EL (cell line): ENCODE measurements at places on chromosomes 2 and 18.
A peak's percentile ranks its signal among the peaks of the same experiment; 100 is the strongest.

- DNase-seq: no peak
These were observed 160.0 kb downstream of the EIPR1 start for GRCh38 chr2:3217646-3218045.

GRCh38 chr2:162118166-162119031, 33.6 kb downstream of the GCG start:
- DNase-seq: peak; percentile 86

GRCh38 chr2:186558512-186559276, 31.2 kb upstream of the ITGAV start:
- no peak for DNase-seq

DNA sequence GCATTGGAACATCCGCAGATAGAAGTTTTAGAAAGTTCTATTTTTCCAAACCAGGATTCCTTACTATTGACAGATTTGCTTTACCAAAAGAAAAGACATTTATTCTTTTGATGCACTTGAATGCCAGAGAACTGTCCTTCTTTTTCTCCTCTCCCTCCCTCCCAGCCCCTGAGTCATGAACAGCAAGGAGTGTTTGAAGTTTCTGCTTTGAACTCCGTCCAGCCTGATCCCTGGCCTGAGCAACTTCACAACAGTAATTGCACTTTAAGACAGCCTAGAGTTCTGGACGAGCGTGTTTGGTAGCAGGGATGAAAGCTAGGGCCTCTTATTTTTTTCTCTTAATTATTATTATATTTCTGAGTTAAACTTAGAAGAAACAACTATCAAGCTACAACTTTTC, 33.6 kb downstream of the APCDD1 start:
- no peak for DNase-seq

GRCh38 chr2:195871326-195871725, 197.3 kb downstream of the DNAH7 start:
- DNase-seq: no peak

- DNase-seq: no peak
These were observed 89.6 kb downstream of the TCF7L1 start for GRCh38 chr2:85222792-85223191.

- no peak for DNase-seq
These were observed 50.9 kb downstream of the DCDC2C start for GRCh38 chr2:3754280-3754679.

DNA sequence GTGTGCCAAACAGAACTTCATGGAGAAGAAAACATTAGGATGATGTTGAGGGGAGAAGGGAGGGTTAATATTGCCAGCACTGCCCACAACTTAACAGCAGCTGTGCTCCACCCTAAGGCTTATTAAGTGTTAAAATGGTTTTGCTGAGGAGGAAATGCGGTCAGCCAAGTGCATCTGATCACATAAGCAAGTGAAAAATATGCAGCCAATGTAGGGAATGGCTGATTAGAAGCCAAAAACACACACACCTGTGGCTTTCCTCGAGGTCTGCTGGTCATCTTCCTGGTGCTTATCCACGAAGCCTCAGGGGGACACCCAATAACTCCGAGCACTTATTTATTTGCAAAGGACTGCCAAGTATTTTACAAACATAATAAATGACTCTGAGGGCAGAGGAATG, 66.3 kb upstream of the GPR45 start:
- DNase-seq: no peak

GRCh38 chr2:17757321-17757720, 3.4 kb downstream of the GEN1 start:
- DNase-seq: peak; percentile 65

DNA sequence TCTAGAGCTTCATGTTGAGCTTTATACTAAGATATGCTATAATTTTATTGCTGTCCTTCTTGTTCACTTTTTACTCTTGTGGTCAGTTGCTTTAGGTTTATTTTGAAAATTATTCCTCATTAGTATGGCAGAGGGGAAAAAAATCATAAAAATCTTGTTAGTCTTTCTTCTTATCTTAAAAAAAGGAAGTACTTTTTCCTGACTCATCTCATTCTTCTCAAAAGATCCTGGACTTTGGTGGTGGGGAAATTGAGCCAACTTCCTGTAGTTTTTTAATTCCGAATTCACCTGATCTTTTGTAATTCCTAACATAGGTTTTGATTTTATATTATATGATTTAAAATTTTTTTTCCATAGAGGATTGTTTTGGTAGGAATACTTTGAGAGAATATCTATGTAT, 3.8 kb downstream of the SLC4A1AP start:
- no peak for DNase-seq

DNA sequence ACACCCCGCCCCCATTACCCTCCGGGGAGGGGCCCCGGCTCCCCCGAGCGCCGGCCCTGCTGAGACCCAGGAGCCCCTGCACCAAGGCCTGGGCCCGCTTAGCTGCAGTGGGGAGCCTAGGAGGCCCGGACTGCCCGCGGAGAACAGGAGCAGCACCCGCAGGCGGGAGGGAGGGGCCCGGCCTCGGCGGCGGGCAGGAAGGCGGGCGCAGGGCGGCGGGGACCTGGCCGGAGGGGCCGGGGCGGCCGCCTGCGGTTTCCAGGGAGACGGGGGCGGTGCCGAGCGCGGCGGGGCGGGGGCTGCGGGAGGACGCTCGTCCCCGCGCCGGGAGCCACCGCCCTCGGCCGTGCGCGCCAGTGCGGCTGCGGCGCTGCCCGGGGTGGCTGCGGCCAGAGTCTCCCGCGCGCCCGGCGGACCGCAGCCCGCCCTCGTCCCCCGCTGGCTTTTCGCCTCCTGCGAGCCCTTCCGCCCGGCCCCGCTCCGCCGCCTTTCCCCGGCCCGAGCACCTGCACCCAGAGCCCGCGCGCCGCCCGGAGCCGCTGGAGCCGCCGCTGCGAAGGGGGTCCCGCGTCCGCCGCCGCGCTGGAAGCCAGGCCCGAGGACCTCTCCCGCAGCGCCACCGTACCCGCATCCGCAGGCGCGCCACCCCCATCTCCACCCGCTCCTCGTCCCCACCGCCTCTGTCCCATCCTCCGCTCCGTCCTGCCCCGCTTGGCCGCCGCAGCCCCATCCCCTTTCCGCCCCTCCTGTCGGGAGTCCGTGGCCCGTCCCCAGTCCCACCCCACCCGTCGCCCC, 17.2 kb downstream of the GPC1 start:
- peak; percentile 72 for DNase-seq

DNA sequence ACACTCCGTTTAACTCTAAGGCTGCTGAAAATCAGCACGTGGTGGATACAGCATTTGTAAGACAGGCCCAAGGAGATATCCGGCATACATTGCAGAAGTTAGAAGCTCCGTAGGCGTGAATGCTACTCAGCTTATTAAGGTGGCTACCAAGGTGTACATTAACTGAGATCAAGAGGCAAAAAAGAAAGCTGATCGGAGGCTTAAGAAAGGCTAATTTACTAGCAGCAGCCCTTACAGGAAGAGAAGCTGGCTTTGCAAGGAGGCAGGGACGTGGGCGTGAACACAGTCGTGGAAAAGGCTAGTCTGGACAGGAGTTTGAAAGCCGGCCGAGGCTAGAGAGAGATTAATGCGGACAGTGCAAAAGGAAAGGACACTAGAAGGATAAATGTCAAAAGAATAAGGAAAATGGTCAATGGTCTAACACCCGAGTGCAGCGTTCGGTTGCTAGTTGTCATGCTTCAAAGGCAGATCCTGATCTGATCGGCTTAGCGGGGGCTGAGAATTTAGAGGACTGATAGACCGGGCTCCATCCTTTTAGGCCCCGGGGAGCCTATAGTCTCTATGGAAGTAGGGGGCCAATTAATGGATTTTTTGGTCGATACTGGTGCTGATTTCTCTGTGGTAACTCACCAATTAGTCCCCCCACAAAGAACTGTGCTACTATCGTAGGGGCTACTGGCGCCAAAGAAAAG, 45.6 kb upstream of the SELENOI start:
- DNase-seq: peak; percentile 22

DNA sequence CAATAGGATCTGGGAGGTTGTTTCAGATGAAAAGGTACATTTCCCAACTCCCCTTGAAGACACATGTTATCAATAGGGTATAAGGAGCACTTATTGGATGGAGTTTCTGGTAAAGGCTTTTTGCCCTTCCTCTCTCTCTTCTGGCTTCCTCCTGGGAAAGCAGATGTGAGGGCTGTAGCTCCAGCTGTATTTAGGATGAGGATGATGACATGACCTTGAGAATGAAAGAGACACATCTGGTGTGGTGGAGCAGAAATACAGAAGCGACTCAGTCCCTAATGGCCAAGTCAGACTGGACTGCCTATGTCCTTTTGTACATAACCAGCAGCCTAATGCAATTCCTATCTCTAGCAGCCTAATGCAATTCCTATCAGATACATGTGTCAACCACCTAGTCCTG, 100.9 kb upstream of the NXPH2 start:
- no peak for DNase-seq

- peak; percentile 82 for DNase-seq
These were observed 75.1 kb downstream of the CTAGE1 start for GRCh38 chr18:22342625-22343024.

GRCh38 chr2:33589444-33589843, 9.7 kb downstream of the FAM98A start:
- DNase-seq: no peak

DNA sequence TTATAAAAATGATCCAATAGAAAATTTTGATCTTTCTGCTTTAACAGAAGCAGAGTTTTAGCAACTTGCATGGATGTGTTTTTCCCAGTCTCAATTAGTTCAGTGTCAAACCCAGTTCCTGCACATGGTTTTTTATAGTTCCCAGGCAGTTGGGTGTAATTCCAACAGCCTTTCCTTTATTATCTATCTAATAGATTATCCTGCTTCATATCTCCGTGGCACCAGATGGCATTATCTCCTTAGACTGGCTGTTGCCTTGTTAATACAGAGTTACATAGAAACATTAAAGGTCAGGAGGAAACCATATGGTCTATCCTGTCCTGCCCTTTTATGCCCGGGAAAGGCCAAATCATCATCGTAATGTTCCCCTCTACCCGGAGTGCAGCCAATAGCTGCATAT, 400.9 kb upstream of the SMIM21 start:
- DNase-seq: no peak

- peak; percentile 15 for DNase-seq
These were observed 13.2 kb downstream of the PIKFYVE start for GRCh38 chr2:208279236-208279635.

DNA sequence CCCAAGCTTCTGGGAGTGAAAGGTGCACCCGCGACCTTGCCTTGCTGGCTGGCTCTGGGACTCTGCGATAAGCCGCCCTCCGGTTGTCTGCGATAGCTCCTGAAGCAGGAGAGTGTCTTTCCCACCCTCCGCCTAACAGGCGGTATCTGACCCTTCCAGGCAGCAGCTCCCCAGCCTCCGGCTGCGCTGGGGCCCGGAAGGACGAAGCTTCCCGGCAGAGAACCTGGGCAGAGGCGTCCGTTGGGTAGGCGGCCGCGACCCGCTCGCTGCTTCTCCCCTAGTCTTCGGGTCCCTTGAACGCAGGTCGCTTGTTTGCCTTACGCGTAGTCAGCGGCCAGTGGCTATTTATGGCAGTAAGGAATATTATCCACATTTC, 446 bp upstream of the RHBDD1 start:
- no peak for DNase-seq

DNA sequence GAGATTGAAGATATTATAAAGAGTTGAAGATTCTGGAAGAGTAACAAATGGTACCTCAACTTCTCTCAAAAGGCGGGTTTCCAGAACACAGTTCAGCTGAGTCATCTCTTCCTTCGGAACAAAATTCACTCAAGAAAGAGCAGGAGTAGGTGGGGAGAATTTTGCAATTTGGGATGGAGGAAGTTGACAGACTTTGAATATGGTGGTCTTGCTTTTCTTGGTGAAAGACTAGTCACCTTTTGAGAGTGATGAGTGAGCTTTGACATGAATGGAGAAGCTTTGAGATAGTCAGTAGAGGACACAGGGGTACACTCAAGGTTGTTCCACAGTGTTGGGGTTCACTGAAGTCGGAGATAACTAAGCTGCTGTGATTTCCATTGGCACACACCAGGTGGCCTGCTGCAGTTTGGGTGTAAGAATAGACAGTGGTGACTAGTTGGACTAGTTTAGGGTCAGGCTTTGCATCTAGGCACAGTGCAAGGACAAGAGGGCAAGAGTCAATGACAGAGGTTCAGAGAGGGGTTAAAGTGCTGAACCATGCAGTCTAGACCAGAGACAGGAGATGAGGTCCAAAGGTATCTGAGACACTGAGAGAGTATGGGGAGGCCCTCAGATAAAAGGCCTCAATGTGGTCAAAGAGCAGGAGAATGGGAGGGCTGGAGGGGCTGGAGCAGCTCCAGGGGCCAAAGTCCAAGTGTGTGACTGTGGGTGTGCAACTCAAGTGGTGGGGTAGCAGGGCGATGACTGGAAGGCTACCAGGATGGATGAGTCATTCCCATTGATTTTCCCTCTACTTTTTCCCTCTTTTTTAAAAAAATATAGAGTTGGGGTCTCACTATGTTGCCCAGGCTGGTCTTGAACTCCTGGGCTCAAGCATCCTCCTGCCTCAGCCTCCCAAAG, 7.7 kb downstream of the CCL20 start:
- DNase-seq: peak; percentile 14

- peak; percentile 98 for DNase-seq
These were observed 47.6 kb downstream of the ALPK2 start for GRCh38 chr18:58581265-58581664.

- no peak for DNase-seq
These were observed 504.8 kb upstream of the NRP2 start for GRCh38 chr2:205177546-205177945.

GRCh38 chr18:58491773-58492752, 136.8 kb downstream of the ALPK2 start:
- DNase-seq: no peak

GRCh38 chr2:156430980-156431358, 5.2 kb upstream of the GPD2 start:
- DNase-seq: peak; percentile 64

- no peak for DNase-seq
These were observed 121.5 kb upstream of the CTAGE1 start for GRCh38 chr18:22539051-22539765.

DNA sequence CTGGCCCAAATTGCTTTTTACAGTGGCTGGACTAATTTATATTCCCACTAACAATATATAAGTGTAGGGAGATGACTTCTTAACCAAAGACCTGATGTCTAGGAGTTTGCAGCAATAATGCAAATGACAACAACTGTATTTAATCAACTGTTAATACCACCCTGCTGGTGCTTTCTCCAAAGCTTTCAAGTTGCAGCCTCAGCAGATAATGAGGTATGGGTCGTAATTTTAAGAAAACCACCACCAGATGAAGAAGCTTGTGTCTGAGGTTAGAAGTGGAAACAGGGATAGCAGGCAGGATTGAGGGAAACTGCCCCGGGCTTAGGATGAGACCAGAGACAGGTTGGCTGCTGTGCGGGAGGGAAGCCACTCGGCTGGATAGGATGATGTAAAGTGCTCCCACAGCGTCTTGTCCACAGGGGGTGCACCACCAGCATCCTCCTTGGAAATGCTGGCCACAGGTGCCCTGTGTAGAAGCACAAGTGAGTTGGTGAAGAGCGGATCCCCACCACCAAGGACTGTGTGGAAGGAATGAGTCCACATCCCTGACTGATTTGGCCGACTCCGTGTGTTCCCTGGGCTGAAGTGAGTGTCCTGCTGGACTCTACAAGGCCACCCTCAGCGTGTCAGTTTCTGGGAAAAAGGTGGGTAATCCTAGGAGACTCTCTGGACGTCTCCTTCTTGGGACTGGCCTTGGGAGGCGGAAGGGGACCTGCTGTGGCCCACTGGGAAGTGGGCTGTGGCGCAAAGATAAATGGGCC, 76.1 kb upstream of the SMAD2 start:
- no peak for DNase-seq

- DNase-seq: no peak
These were observed 57.0 kb upstream of the ACTR3 start for GRCh38 chr2:113832795-113833290.
